ENCODE measurements at places on chromosomes 7 and 10.

DNA sequence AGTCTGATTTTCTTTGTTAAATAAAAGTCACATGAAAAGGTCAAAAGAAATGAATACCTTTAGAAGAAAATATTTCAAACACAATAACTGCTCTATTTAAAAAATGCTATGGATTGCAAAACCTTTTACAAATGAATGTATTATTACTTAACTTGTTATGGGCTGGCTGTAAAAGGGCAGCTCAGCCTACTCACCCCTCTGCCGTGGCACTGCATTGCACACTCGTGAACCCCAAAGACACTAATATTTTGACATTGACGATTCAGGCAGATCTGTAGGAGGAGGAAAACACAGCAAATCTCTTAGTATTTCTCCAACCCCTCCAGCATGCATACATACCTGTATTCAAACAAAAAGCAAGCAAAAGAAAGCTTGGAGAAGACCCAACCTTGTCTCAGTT lies 149.5 kb downstream of the FANK1 start:
- no peak for DNase-seq

DNA sequence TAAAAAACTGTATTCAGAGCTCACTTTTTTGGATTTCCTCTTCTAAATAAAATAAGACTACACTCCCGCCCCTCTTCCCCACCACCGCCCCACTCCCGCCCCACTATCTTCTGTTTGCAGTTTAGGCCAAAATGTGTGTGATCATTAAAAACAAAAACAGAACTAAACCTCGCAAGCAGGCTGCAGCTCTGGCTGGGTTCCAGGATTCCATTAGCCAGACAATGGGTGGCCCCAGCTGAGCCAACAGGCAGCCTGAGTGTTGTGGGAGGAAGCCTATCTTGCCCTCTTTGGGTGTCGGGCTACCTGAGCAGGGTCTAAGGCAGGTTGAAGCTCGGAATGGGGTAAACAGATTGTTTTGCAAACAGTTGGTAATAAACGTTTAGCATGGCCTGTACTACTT lies 41.7 kb downstream of the ARL4A start:
- DNase-seq, result no peak

GRCh38 chr10:24128066-24128730 lies 80.7 kb upstream of the KIAA1217 start:
- DNase-seq, result no peak

- DNase-seq, result no peak
Observed at GRCh38 chr7:27189295-27189996, 4.4 kb upstream of the HOXA11 start.

GRCh38 chr10:97117372-97117771 lies 68.4 kb downstream of the SLIT1 start:
- DNase-seq, result no peak

DNA sequence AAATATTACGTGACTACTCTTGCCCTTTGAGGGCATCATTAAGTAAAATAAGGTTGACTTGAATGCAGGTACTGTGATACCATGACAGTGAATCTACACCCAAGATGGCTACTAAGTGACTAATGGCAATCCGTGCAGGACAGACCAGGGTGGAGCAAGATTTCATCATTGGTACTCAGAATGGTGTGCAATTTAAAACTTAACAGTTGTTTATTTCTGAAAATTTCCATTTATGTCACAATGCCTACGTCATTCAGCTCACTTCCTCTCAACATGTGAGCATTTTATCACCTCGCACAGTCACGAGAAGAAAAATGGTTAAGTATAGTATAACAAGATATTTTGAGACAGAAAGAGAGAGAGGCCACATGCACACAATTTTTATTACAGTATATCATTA lies 50.3 kb upstream of the MET start:
- DNase-seq, result no peak

GRCh38 chr7:158366916-158367633 lies 220.5 kb downstream of the PTPRN2 start:
- no peak for DNase-seq

GRCh38 chr10:7243139-7243538 lies 167.7 kb downstream of the SFMBT2 start:
- DNase-seq, result no peak

- DNase-seq, result no peak
Observed at GRCh38 chr10:11636697-11637303, 25.4 kb upstream of the USP6NL start.

Data from stimulated activated CD4-positive, alpha-beta T cell treated with anti-CD3 and anti-CD28 coated beads, Interleukin-12 subunit alpha, Interleukin-12 subunit beta, amount 100 ng/mL, for 24 hours (primary cell).